HCEC 1CT (cell line): ENCODE measurements at places on chromosomes 1 and 21.

DNA sequence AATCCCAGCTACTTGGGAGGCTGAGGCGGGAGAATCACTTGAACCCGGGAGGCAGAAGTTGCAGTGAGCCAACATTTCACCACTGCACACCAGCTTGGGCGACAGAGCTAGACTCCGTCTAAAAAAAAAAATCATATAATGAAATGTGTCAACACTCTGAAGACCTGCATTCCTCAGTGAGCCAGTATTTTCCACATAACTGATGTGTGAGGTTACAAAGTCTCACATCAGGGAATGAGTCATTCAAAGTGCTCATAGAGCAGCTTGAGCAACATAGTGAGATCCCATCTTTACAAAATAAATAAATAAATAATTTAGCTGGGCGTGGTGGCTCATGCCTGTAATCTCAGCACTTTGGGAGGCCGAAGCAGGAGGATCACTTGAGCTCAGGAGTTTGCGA, 65.5 kb downstream of the CASZ1 start:
- DNase-seq = peak; percentile 87

- no peak for DNase-seq
Observed at GRCh38 chr1:166925810-166926478, 49.4 kb downstream of the ILDR2 start.

GRCh38 chr1:94773931-94774422, 46.2 kb upstream of the SLC44A3 start:
- peak; percentile 77 for DNase-seq

GRCh38 chr1:5995871-5996630, 3.8 kb upstream of the NPHP4 start:
- no peak for DNase-seq

- peak; percentile 5 for DNase-seq
Observed at GRCh38 chr1:209168204-209168603, 415.3 kb upstream of the CAMK1G start.

DNA sequence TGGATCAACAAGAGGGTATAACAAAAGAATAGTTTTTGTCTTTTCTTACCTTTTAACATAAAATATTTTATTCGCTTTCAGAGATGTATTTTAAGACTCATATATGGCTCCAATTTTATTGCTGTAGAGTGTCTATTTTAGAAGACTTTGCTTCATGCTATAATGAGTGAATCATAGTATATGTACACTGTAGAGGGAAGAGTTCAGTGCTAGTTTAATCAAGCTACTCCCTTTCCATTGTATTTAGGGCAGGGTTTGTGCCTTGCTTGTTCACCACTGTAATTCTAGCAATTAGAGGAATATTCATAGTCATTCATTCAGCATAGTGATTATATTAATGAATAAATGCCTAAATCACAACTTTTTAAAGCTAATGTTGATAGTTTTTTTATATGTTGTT, 78.8 kb downstream of the CEP350 start:
- DNase-seq = no peak

- DNase-seq = no peak
Observed at GRCh38 chr1:95415146-95415545, 181.1 kb downstream of the RWDD3 start.

DNA sequence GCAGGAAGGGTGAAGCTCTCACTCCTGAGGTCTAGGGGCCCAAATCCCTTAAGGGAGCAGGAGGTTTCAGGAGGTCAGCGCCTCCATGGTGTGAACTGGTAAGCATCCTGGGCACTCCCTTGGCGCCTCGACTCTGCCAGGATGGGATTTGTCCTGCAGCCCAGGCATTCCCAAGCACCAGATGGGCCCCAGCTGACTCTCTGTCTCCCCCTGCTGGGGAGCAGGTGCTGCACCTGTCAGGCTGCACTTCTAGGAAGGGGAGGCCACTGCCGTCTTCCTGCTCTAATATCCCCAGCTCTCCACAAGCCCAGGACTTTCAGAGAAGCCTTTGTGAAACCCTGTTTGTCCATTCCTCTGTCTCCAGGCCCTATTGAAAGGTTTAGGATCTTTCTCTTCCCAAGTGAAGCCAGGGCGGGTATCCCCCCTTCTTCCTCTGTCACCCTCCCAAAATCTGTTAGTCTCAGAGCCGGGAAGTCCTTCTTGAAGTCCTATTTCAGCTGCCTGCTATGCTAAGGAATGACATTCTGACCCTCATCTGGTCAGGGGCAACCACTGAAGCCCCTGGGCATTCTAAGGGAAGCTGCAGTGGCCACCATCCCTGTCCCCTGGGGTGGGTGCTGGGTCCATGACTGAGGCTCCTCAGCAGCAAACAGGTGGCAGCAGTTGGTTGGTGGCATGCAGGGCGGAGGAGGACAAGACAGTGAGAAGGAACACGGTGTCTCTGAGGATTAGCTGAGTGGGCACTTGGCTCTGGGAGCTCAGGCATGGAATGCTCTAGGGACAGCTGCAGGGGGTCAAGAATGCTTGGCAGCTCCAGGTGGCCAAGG, 3.2 kb downstream of the MYBPH start:
- peak; percentile 36 for DNase-seq

GRCh38 chr1:117120774-117121588, 568 bp downstream of the TRIM45 start:
- DNase-seq = peak; percentile 40

GRCh38 chr1:84467298-84467697, 11.8 kb upstream of the RPF1 start:
- no peak for DNase-seq

- DNase-seq = no peak
Observed at GRCh38 chr1:229841230-229841629, 215.2 kb downstream of the URB2 start.

DNA sequence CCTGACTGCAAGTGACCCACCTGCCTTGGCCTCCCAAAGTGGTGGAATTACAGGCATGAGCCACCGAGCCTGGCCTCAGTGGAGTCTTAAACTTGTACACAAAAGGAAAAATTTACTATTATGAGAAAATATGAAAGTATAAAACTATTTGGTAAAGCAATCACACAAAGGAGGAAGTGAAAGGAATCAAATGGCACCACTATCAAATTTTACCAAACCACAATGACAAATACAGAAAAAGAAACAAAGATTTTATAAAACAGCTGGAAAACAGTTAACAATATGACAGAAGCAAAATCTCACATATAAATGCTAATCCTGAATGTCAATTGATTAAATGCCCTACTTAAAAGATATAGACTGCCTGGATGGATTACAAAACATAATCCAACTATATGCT, 42.1 kb upstream of the NEGR1 start:
- DNase-seq = no peak

- DNase-seq = peak; percentile 89
Observed at GRCh38 chr21:29258626-29259338, 39.9 kb upstream of the BACH1 start.

GRCh38 chr1:116861137-116861536, 48.6 kb upstream of the PTGFRN start:
- no peak for DNase-seq

DNA sequence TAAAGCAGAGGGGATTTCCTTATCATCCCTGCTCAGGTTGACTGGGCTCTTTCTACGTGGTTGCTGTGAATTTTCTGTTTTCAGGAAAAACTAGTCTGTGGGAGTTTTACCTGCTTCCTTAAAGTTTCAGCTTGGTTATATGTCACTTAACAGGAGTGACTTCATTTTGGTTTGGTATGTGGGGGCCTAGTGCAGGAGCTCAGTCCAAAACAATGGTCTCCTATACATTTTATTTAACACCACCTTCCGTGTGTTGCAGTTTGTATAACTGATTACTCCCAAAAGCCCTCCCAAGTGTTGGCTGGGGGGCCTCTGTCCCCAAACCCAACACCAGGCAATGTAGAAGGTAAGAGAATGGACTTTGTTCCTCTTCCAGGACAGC, 5.3 kb downstream of the IL23R start:
- DNase-seq = no peak

GRCh38 chr1:111223126-111223685, 4.3 kb upstream of the CHI3L2 start:
- DNase-seq = no peak

DNA sequence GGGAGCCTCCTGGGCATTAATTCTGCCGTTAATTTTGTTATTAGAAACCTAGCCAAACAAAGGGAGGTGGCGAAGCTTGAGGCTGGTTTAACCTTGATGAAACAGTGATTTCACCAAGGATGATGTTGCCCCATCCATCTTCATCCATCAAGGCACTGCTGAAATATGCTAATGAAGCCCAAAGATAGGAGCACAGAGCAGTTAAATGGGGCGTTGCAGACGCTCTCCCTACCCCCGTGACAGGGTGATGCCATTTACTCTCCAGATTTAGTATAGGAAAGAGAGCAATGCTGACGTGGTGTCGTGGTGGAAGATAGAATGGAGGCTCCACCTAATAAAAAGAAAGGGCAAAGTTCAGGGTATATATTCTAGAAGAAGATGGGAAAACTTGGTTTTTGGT, 84.0 kb downstream of the PBX1 start:
- no peak for DNase-seq

DNA sequence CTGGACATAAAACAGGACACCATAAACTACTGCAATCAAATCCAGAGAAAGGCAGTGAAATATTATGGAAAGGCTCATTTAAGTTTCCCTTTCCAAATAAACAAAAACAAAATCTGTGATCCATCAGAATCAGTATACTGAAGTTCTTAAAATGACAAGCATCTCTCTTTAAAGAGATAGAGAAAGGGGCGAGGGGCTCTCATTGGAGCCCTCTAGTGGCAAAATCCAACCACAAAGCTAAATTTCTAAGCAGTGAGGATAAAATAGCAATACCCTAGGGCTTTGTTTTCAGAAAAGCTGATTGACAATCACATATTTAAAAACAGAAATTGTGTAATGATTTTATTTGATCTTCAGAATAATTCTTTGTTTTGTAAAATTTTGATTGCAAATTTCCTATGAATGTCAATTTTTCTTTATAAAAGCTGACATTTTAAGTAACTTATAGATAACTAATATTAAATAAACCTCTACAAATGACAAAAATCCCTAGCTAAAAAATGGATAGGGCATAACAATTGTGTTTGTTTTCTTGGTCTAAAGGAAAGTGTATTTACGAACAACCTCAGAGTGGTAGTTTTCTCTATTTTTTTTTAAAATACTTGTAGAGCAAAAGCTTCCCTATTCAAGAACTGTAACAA, 138.2 kb downstream of the COL24A1 start:
- peak; percentile 35 for DNase-seq

DNA sequence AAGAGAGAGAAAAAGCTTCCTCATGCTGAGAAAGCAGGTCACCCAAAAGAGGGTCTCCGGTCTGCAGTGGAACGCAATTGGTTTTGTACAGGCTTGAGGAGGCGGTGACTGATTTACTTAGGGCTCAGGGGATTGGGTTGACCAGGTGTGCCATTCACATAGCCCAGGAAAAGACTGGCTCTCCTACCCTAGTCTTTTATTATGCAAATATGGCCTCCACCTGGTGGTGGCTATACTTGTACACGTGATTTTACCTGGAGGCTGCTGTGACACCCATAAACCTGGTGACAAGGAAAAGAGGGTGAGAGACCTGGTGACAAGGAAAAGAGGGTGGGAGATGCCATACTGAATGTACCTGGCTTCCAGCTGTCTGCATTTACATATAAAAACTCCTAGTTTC, 49.9 kb downstream of the DNTTIP2 start:
- DNase-seq = no peak

- no peak for DNase-seq
Observed at GRCh38 chr1:222877854-222878253, 63.0 kb downstream of the DISP1 start.

- DNase-seq = no peak
Observed at GRCh38 chr1:51740652-51741051, 123.8 kb downstream of the OSBPL9 start.

- no peak for DNase-seq
Observed at GRCh38 chr21:35191754-35192153, 142.7 kb upstream of the RUNX1 start.

GRCh38 chr1:4430406-4431365, 223.7 kb upstream of the AJAP1 start:
- no peak for DNase-seq

GRCh38 chr1:111162488-111162880, 22.5 kb downstream of the CEPT1 start:
- no peak for DNase-seq

- DNase-seq = no peak
Observed at GRCh38 chr21:42571391-42572150, 57.9 kb downstream of the SLC37A1 start.

DNA sequence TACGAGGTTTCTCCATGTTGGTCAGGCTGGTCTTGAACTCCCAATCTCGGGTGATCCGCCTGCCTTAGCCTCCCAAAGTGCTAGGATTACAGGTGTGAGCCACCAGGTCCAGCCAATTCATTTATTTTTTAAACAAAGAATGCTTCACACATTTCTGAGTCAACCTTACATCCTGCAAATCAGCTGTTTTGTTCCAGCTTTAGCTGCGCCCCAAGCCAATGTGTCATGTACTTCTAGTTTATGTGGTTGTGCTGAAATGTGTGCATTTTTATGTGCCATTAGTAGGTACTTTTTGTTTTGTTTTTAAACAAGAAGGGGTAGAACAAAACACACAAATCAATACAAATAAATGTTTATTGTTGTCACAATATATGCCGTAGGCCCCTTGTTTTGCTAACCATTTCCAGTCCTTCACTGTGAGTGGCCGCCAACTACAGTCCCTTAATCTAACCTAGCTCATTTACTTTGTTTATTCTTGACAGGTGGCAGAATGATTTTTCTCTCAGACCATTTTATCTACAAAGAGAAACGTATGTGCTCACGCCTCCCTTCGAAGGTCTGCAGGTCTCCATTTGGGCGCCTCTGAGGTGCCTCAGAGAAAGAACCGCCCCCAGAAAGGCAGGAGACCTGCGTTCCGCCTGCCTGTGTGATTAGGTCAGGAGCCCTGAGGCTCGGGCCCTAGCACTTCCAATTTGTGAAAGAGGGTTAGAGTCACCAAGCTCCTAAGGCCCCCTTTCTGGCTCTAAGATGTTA, 2.8 kb upstream of the CASQ2 start:
- peak; percentile 37 for DNase-seq

GRCh38 chr1:53463961-53464899, 5.0 kb downstream of the DMRTB1 start:
- DNase-seq = no peak

GRCh38 chr1:5913078-5913845, 79.0 kb downstream of the NPHP4 start:
- DNase-seq = no peak

GRCh38 chr1:99748419-99748818, 18.0 kb downstream of the FRRS1 start:
- peak; percentile 41 for DNase-seq

DNA sequence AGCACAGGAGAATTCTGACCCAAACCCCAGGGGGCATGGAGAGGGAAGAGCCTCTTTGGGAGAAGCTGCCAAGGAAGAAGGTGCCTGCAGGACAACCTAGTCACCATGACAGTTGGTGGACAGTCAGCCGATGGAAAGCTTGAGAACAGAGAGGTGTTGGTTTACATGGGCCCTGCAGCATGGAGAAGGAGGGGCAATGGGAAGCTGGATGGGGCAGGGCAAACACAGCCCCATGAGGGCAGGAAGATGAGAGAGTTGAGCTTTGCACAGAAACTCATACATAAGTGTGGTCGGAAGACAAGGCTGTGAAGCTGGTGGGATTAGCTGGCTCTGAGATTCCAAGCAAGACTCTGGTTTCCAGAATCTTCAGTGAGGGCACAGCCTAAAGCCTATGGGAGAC, 6.6 kb upstream of the SLC5A9 start:
- DNase-seq = no peak
